Activated T-cell treated with anti-CD3 and anti-CD28 coated beads for 1 hour (primary cell): ENCODE measurements at places on chromosomes 5 and 9.

- DNase-seq, result no peak
Observed at GRCh38 chr9:81716409-81716808, 27.1 kb upstream of the TLE1 start.

DNA sequence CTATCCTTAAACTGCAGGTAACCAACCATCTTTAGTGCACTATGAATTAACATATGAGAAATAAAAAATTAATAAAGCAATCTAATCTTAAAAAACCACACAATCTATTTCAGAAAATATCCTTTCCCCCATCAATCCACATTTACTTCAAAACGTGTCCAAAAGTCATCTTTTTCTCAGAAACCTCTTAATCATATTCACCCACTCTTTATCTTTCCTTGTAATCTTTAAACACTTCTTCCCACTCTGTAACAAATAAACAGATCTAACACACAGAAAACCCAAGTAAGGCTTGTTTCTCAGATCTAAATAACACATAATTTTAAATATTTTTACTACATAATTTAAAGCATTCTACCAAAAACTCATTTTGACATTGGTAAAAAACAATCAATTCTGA, 44.4 kb downstream of the EFCAB9 start:
- no peak for DNase-seq

DNA sequence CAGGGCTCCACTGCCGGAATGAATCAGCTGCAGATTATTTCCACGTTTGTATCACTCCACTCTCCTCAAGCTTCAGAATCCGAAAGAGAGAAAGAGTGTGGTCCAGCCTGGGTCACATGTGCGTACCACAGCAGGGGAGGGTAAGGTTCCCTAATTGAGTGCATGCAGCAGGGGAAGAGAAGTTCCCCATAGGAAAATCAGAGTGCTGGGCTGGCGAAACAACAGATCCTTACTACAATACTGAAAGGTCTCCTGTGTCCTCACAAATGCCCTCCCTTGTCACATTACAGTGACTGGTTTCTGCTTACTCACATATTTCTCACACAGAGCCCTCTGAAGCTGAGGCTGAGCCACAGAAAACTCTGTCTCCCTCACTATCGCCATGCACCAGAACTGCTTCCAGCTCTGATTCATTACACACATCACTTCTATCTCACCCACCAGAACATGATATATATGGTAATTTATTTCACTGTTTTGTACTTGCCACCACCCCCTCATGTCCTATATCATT, 532.2 kb upstream of the TUSC1 start:
- no peak for DNase-seq

- DNase-seq, result no peak
Observed at GRCh38 chr9:33785914-33786313, 9.4 kb upstream of the PRSS3 start.

GRCh38 chr5:96844481-96844990, 31.8 kb upstream of the ERAP2 start:
- no peak for DNase-seq
